ENCODE measurements at places on chromosomes 3 and 15.

GRCh38 chr3:112393360-112393728 lies 60.4 kb downstream of the CD200 start:
- no peak for DNase-seq

DNA sequence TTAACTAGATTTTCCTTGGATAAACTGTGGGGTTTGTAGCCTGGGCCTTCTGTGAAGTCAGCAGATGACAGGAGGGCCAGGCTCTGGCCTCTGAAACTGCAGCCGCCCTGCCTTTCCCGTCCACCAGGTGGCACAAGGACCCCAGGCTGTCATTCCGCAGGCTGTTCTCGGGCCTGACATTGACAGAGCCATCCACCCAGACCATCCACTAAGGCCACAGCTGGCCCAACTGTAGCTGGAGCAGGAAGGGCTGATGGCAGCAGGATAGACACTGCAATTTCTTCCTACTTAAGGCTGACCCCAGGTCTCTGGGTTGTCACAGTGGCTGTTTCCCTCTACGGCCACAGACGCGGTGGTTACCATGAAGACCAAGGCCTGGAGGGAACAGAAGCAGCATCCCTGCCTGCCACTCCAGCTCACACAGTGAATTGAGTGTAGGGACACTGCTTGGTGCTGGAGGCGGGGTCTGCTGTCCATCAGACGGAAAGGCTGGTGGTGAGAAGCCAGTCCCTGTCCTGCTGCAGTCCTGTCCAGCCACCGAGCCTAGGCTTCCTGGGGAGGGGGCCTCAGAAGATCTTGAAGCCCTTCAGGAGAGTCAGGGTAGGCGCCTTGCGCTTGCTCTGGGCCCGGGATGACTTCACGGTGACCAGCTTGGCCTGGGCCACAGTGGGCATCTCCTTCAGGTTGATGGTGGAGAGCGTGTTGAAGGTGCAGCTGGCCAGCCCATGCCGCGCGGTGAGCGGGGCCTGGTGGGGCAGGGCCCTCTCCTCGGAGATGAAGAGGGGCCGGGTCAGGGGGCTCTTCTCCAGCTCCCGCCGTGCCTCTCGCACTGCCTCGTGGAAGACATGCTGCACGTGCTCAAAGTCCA lies 9.4 kb downstream of the SLC51B start:
- peak; percentile 46 for DNase-seq

DNA sequence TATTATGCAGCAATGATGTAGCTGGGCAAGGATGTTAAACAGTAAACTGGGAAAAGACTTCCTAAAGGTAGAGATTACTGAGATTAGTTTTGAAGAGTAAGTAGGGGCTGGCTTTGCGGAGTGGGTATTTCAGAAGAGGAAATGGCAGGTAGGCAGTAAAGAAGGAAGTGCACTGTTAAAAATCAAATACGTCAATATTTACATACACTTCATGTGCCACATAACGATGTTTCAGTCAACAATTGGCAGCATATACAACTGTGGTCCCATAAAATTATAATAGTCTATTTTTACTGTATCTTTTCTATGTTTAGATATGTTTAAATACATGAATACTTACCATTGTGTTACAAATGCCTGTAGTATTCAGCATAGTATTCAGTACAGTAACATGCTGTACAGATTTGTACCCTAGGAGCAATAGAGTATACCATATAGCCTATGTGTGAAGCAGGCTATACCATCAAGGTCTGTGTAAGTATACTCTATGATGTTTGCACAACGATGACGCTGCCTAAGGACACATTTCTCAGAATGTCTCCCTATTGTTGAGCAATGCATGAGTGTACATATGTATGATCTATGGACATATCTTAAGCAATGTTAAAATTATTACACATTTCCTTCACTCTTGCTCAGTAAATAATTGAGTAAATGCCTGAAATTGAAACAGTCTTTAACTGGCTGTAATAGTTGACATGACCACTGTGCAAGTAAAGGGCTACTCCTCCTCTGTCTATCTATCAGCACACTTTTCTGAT lies 196.7 kb downstream of the ISL2 start:
- DNase-seq = no peak

DNA sequence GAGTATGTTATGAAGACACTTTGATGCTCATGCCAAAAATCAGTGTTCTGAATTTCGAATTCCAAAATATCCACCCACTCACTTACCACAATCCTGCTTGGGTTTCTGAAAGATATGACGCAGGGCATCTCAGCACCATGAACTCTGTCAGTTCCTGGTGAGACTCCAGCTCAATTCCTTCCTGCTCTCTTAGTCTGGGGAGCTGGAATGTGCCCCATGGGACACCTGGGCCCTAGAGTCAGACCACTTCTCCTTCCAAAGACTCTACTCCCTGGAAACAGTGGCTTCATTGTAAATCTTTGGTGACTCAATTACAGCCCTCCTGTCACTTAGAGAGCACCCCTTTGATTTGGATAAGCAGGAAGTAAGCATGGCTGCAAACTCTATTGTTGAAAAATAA lies 50.5 kb downstream of the CD86 start:
- no peak for DNase-seq

- DNase-seq = no peak
Observed at GRCh38 chr3:149369991-149370866, 7.2 kb downstream of the TM4SF1 start.
